ENCODE measurements at places on chromosomes 11 and 22.
A peak's percentile ranks its signal among the peaks of the same experiment; 100 is the strongest.

DNA sequence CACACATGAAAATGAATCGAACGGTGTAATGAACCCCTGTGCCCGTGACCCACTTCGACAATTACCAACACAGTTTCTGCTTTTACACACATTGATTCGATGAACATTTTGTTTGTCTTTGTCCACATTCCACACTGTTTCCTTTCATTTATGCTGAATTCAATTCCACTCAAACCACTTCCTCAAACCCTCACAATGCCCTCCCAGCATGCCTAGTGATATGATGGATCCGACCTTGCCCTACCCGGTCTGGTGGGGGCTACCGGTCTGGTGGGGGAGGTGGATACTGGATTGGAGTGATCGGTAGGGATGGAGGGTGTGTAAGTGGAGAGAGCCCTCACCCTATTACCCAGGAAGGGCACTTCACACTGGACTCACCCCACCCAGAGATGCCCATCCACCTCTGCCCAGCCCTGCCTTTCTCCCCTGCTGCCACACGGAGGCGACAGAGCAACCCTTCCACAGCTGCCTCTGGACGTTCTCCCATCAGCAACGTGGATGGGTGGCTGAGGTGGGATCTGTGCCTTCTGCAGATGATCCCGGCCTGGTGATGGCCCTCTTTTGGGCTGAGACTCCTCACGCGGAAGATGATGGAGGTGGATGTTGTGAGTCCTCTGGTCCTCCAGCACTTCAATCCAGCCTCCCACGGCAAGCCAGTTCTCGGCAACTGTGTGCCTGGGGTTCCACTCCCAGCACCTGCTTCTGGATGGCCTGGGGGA lies 33.0 kb upstream of the P2RY2 start:
- peak; percentile 37 for DNase-seq

GRCh38 chr11:134628426-134628825 lies 216.4 kb upstream of the B3GAT1 start:
- no peak for DNase-seq

DNA sequence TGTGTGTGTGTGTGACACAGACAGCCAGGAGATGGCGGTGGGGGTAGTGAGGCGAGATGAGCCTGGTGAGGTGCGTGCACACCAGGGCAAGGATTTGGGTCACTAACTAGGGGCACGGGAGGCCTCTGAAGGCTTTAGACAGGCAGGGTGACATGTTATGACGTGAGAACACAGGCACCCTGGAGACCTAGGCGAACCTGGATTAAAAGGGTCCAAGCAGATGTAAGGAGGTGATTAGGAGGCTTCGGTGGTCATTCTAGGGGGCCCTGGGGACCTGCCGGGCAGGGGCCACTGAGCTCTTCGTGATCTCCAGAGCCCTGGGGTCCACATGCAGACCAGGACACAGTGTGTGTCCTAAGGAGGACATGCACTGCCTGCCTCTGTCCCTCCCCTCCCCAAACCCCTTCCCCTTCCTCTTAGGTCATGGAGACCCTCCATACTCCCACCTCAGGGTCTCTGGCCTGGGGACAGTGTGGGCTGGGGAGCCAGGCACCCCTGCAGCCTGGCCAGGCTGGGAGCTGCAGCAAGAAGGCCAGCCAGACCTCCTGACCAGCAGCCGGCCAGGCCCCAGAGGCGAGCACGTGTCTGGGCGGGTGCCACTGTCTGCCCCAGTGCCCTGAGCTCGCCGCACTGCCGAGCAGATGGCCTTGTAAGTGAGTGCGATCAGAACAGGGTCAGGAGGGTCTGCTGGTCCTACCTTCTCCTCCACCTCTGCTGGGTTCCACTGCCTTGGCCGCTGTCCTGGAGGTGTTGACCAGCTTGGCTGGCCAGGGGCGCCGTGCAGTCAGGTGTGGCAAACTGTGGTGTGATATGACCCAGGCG lies 32.1 kb downstream of the IFT27 start:
- no peak for DNase-seq

GRCh38 chr11:14270690-14271542 lies 88.1 kb downstream of the RRAS2 start:
- peak; percentile 24 for DNase-seq

DNA sequence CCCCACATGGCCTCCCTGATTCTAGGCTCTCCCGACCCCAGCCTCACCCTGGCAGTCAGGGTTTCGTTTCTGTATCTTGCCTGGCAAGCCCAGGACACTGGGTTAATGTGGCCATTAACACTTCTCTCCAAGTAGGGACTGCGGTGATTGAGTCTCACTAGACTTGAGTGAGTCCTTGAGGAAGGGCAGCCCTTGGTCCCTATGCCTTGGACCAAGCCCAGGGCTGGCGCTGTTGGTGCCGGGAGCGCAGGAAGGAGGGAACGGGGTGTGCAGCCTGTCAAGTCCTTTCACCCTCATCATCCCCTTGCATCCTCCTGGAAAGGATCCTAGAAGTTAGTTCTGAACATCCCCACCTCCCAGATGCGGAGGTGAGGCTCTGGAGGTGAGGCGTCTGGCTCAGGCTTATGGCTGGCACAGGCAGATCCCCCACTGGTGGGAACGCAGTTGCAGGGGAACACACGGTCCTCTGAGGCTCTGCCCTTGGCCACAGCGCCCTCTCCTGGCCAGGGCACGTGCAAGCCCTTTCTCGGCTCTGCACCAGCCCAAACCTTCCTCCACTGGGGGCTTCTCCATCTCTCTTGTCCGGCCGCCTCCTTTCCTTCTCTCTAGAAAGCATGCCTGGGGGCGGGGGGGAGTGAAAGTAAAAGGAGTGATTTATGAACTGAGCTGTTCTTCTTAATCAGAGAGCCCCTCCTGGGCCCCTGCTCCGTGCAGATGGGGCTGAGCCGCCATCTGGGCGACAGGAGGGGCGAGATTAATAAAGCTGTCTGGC lies 56.7 kb downstream of the TP53I11 start:
- DNase-seq = peak; percentile 59

GRCh38 chr11:75697906-75698581 lies 19.6 kb upstream of the MOGAT2 start:
- DNase-seq = no peak

DNA sequence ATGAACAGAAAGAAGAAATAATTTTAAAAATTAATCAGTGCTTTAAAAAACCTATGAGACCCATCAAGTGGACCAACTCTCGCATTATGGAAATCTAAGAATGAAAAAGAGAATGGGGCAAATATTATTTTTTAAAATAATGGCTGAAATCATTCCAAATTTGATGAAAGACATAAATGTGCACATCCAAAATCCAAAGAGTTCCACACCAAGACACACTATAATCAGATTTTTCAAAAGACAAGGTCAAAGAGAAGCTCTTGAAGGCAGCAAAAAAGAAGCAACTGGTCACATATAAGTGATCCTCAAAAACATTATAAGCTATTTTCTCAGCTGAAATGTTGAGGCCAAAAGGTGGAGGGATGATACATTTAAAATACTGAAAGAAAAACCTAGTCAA lies 85.3 kb downstream of the ARHGAP32 start:
- DNase-seq = no peak

GRCh38 chr11:102989379-102990047 lies 34.0 kb upstream of the MMP13 start:
- DNase-seq = no peak

DNA sequence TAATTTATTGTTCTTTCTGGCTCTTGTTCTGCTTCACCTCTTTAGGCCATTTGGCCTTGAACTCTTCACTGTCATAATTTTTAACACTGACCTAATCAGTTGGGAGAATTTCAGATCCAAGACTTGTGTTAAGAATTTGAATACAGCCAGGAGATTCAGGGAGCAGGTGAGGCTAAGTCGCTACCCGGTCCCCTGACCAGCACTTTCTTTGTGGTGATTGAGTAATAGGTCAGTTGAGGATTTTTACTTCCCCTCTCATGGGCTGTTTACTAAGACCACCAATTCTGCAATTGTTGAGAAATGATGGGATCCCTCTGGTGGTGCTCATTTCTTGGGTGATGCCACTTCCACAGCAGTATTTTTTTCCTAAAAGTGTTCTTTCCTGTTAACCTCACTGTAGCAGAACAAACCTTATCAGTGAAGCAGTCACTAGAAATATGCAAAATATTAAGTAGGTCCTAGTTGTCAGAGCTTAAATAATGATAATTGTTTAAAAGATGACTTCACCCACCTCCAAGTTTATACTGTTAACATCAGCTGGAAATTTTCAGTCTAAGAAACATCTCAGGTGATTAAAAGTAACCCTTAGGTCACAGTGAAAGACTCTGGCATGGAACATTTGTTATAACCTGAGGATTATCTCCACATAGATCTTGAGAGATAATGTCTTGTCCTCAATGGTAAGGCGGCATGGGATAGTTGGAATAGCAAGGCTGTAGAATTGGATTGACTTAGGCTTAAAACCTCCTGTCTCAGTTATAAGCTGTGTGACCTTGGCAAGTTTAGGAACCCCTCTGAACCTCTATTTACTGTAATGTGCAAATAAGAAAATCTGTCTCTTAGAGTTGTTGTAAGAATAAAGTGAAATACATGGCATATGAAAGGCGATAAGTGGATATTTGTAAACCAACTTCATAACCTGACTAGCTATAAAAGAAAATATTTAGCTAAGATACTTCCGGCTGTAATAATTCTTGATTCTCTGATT lies 41.3 kb downstream of the POLD3 start:
- DNase-seq = no peak

DNA sequence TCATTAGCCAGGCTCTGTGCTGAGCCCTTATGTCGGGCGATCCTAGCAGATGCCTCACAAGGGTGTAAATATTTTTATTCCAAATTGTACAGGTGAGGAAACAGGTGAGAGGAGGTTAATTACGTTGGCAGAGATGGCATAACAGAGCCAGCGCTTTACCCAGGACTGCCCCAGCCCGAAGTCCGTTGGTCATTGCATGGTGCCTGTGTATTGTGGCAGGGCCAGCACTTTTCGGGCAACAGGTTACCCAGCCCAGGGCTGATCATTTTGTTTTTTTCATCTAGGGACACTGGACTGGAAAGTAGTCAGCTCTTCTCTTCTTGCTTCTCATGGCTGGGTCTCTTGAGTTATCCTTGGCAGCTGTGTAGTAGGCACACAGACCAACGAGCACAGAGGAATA lies 202.2 kb upstream of the NAV2 start:
- DNase-seq = no peak

DNA sequence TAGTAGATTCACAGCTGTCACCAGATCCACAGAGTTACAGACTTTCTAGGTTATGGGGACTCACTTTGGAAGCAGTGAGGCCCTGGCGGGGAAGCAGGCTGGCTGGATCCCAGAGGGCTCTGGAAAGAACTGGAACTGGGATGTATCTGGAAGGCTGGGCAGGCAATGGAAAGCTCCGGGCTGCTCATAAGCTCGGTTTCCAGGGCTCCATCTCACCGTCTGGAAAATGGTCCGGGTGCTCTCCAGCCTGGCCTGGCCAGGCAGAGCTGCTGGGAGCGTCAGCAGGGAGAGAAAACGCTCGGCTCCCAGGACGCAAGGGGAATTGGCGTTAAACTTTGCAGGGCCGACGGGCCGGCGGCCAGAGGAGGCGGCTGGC lies 335 bp upstream of the SEZ6L start:
- DNase-seq = no peak

DNA sequence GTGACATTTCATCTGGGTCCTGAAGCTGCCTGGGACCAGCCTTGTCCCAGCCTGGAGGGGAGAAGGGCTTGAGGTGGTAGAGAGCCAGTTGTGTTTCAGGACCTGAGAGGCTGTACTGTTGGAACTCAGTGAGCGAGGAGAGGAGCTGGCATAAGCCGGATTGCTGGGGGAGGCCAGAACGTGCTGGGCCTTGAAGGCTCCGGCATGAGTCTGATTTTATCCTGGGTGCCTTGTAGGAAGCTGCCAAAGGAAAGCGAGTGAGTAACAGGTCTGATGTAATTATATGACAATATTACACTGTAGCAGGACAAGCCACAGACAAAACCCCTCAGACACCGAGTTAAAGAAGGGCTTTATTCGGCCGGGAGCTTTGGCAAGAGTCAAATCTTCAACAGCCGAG lies 17.2 kb downstream of the AP2A2 start:
- no peak for DNase-seq

All from CD4-positive, alpha-beta T cell treated with Interleukin-12 subunit alpha and Interleukin-12 subunit beta, for 1 hour (primary cell).